NCI-H2029 (cell line): ENCODE measurements at places on chromosomes 12 and 14.

- DNase-seq, result no peak
Observed at GRCh38 chr12:76810671-76811419, 46.9 kb downstream of the ZDHHC17 start.

GRCh38 chr14:24911324-24912109 is 138.4 kb downstream of the STXBP6 start:
- DNase-seq, result peak; percentile 84

DNA sequence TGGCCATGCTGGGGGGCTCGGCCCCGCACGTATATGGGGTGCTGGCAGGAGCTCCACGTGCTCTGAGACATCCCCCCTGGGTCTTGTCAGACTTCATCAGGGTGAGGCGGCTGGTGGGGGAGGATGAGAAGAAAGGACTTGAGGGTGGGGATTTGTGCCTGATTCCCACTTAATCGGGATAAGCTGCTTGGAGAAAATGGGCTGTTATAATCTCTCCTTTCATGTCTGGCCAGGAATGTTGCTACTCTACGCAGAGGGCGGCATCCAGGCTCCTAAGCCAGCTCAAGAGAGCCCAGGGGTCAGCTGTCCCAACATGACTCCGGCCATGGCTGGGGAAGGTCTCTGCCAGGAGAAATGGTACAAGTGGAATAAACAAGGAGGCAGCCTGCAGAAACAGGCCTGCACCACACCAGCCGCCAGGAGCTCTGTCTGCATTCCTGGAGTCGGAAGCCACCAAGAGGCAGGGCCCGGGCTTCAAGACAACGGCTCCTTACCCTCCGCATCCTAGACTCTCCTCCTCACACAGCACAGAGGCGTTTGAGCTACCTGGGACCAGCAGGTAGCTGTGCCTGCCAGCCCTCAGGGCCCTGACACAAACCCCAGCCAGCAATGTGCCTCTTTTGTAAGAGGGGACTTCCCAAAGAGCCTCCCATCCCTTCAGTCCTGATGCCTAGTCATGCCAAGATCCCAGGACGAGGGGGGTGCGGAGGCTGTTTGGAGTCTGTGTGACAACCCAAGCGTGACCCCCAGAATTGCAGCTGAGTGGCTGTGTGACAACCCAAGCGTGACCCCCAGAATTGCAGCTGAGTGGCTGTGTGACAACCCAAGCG is 195.8 kb upstream of the DIO3 start:
- no peak for DNase-seq

DNA sequence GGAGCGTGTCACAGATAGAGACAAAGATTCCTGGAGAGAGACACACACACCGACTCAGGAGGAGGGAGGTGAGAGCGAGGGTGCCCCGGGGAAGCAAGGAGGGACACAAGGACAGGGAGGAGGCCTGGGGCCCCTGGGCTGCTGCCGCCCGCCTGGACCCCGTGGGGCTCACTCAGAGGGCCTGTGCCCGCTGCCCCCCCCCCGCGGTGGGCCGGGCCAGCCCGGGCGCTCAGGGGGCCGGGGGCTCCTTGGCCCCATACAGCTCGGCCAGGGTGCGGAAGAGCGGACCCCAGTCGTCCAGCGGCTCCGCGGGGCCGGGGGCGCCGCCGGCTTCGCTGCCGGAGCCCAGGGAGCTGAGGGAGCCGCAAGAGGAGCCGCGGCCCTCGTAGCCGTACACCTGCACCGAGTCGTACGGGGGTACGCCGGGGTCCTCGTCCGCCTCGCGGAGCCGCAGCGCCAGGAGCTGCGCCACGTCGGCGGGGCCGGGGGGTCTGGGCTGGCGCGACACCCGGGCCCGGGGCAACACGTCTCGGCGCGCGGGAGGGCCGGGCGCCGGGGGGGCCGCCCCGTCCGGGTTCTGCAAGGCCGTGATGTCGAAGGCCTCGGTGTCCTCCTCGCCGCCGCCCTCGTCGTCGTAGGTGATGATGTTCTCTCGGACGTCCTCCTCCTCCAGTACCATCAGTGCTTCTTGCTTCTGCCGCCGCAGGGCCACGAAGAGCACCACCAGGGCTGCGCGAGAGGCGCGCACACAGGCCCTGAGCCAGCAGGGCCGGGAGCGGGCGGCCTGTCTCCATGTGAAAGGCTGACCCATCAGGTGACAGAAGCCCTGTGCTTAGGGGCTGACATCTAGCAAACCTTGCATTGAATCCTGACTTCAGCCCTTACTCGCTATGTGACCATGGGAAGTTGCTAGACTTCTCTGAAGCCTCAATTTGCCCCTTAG is 6.0 kb downstream of the PSMB11 start:
- no peak for DNase-seq

- DNase-seq, result no peak
Observed at GRCh38 chr14:75802486-75802885, 141.4 kb downstream of the TTLL5 start.

DNA sequence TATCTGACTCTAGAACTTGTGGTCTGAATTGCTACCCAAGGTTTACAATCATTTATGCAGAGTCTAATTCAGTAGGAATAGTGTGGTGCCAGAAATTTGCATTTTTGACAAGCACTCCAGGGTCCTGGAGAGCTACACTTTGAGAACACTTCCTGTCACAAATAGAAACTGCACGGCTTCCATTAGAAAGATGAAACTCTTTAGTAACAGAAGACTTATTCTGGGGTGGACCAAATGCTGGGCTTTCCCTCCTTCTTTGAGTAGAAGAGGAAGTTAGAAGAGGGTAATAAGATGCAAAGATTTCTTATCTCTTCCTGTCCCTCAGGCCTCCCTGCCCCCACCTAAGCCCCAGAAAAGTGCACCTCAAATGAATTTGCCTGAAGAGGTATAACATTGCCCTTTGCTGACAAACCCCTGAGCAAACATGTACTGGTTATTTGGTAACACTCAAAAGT is 28.4 kb downstream of the DGLUCY start:
- no peak for DNase-seq

GRCh38 chr14:79134361-79134760 is 964.2 kb downstream of the NRXN3 start:
- DNase-seq, result no peak

- DNase-seq, result no peak
Observed at GRCh38 chr14:68576031-68576430, 216.8 kb downstream of the ZFP36L1 start.

- DNase-seq, result no peak
Observed at GRCh38 chr12:65411171-65411570, 132.7 kb downstream of the MSRB3 start.

DNA sequence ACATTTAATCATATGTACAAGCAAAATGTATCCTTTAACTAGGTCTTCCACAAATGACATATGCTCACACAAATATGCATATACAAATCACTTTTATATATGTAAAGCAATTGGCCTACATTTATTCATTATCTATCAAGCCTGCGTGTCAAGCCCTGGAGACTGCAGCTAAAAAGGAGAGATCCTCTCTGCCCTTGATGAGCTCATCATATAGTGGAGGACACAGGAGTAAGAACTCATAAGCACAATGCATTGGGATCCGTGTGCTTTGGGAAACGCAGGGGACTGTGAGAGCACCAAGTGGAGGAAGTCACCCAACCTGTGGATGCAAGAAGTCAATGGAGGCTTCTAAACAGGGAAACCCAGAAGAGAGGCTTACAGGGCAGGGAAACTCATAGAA is 735.7 kb downstream of the BCL11B start:
- DNase-seq, result no peak

GRCh38 chr14:23094666-23095195 is at the start of gene ACIN1:
TSS of gene ACIN1 (minus strand) at chr14:23095136. CDS start at chr14:23095112, 24 bp downstream.
- no peak for DNase-seq
